ENCODE measurements at places on chromosomes 12 and 14.

GRCh38 chr14:39755269-39755878 lies 323.1 kb upstream of the FBXO33 start:
- no peak for DNase-seq

- no peak for DNase-seq
Observed at GRCh38 chr14:89797148-89797547, 157.4 kb downstream of the EFCAB11 start.

DNA sequence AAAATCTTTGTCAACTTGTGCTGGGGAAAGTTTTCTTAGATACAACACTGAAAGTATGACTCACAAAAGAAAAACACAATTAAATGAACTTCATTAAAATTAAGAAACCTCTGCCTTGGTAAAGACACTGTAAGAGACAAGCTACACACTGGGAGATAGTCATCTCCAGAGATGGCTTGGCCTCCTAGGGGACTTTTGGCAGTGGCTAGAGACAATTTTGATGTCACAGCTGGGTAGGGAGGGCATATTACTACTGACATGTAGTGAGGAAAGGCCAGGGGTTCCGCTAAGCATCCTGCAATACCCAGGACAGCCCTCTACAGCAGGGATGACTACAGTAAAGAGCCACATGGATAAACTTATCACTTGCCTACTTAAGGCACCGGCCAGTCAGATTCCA lies 8.7 kb upstream of the RNASE4 start:
- no peak for DNase-seq

GRCh38 chr12:32536000-32536345 lies 136.6 kb downstream of the FGD4 start:
- no peak for DNase-seq

DNA sequence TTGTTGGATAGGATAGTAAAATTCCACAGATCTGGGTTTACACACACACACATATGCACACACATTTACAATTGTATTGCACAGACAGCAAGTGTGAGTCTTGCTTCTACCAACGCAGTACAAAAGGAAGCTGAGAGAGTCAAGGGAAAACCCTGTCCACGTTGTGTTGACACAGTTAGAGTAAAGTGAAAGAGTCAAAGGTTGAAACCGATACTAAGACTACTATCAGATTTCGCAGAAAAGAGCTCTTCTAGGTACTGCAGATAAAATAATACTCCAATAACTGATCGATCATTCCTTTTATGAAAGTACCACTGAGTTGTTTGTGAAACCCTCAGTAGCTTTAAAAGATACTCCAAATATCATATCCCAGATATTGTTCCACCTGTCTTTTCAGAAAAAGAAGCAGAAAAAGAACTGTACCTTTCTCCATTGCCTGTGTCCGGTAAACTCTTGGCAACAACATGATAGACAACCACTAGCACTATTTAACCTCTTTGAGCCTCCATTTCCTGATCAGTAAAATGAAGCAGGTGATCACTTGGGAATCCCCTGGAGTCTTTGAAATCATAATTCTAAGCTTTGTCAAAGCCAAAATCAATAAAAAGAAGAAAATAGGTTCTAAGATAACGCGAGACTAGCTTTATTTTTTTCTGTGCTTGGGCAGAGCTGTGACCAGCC lies 224.6 kb upstream of the FOXN3 start:
- peak; percentile 66 for DNase-seq

DNA sequence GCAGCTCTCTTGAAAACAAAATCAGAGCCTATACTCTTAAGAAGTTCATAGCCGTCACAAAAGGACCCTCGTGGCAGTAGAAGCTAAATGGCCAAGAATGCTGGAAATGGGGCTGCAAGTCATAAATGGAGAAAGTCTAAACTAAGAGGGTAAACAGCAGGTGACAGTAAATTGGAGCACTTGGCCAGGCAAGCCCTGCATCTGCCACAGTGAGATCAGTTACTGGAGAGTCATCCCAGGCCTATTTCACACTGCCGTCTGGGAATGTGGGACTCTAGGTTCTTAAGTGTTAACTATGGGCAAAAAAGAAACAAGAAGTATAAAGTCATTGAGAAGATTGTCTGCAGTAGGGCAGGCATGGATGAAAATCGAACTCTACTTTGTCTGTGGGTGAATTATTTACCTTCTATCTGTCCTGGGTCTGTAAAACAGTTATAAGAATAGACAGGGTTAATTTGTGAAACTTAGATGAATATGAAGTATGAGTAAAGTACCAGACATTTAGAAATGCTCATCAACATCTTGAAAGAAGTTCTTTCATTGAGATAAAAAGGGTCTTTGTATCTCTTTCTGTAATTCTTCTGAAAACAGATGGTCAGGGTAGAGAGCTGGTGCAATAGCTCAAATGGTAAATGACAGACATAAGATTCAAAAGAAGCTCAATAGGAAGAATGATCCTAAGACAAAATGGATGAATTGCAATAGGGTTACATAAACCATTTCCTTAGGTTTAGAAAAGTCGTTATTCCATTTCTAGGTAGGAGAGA lies 792.5 kb downstream of the DIO2 start:
- no peak for DNase-seq

GRCh38 chr14:94058674-94059138 lies 22.3 kb downstream of the DDX24 start:
- peak; percentile 93 for DNase-seq

GRCh38 chr14:80930836-80931389 lies 10.6 kb downstream of the CEP128 start:
- no peak for DNase-seq

DNA sequence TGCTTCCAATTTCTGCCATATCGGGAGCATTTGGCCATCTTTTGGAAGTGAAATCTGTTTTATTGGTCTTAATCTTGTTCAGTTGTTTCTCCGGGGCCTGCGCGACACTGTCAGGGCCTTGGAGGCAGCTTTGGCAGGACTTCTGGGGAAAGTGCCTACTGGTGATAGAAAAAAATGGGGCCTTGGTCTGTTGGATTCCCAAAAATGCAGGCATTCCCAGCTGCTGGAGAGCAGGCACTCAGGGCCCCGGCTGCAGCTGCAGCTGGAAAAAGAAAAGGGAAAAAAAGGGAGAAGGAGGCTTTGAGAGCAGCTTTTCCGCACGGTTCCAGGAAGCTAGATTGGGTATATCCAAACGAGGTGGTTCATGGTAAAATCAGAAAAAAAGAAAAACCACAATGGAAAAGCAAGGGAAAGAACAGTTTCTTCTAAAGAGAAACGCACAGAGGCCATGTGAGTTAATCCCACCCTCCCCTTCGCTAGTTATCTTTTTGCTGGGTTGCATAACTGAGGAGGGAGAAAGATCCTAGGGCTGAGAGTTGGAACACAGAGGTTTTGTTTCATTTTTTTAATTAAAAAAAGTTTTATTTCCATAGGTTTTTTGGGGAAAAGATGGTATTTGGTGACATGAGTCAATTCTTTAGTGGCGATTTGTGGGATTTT lies 134.7 kb upstream of the RFLNA start:
- no peak for DNase-seq

DNA sequence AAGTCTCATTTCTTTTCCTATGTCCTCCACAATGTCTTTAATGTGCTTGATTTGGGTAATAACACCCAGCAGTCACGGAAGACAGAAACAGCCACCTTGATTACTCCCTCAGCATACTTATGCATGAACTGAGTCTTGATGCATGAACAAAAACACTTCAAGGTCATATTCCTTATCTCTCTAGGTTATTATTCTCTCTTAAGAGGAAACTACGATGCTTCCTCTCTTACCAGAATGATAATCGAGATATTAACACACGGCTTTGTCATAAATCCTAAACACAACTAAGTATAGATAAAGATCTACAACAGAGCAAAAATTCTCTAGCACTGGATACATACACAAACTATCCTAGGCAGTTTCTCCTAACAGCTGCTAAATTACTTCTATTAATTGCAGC lies 583.5 kb upstream of the ATP2B1 start:
- DNase-seq = no peak

DNA sequence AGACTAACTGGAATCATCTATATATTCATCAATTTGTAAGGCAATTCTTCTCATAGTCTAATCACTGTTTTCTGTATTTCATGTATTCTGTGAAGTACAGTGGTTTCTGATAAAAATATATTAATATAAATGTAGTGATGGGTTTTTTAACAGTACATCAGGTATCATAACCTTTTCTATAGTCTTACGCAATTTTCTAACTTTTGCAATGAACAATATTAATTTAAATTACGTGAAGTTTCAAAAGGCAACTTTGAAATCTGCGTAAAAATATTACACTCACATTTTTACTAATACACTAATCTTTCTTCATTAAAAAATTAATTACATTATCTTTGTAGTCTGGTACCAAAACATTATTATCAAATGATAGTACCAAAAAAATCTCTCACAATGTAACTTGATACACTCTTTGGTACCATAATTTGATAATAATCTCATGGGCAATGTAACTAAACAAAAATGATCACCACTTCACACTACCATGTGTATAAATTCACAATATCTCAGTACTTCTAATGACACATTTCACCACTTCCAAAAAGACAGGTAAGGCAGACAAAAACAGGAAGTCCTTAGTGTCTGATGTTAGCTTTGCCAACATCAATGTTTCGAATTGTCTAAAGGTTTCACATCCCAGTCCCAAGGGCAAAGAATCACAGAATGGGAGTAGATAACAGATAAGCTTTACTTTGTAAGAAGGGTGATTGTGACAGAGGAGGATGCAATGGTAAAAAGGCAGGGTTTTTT lies 8.7 kb downstream of the DNAI7 start:
- peak; percentile 43 for DNase-seq

DNA sequence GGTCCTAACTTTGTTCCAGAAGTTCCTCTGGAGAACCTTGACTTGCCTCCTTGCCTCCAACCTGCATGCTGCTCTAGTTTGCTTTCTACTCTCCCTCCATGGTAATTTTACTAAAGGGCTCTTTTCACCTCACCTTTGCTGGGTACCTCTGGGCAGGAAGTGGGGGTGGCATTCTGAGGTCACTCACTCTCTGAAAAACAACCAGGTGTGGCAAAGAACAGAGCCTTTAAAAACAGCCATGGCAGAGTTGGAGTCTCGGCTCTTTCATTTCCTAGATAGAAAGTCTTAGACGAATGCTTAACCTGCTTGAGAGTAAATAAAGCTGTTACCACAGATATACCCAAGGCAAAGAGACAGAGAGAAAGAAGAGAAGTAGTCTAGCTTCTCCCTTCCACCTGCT lies 827.9 kb downstream of the BCL11B start:
- DNase-seq = no peak

DNA sequence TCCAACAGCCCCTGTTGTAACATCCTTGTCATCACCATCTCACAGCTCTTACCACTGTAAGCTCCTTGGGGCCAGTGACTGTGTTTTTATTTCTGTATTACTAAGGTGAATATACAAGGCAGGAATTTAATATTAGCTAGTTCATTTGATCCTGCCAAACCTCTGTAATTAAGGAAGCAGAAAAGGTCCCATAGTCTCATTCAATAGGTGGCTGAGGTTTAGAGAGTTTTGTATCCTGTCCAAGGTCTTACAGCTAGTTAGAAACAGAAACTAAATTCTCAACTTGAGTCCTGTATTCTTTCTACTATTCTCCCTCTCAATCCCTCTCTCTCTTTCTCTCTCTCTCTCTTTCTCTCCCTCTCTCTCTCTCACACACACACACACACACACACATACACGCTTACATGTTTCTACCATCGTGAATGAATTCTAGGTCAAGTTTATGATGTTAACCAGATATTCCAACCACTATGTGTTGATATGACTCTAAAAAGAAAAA lies 543 bp upstream of the GLIPR1 start:
- DNase-seq = no peak

GRCh38 chr14:104864267-104865080 lies 594 bp upstream of the CEP170B start:
- peak; percentile 85 for DNase-seq
